NCI-H460 (cell line): ENCODE measurements at places on chromosomes 5 and 9. TPM values are rescaled to one million over a fixed set of nuclear protein-coding genes. Genes with fewer than 3 reads are reported as not detected.

SPINK6 gene
- 0.52 and 0.59 TPM in 2 replicates for total RNA-seq

LEAP2 gene
- total RNA-seq: 1.6 and 1.8 TPM in 2 replicates

LRRC70 gene
- 0.54 and 0.75 TPM in 2 replicates for total RNA-seq

PPP2R2B gene
- not detected in 2 replicates for total RNA-seq

FXN gene
- 15.5 and 17.0 TPM in 2 replicates for total RNA-seq

TAF11L5 gene
- total RNA-seq: not detected in 2 replicates

ORM1 gene
- total RNA-seq: not detected in 2 replicates

TEK gene
- total RNA-seq: not detected in 2 replicates

ADAMTS6 gene
- total RNA-seq: 14.3 and 15.0 TPM in 2 replicates

EGFLAM gene
- 53.0 and 58.8 TPM in 2 replicates for total RNA-seq

DNA sequence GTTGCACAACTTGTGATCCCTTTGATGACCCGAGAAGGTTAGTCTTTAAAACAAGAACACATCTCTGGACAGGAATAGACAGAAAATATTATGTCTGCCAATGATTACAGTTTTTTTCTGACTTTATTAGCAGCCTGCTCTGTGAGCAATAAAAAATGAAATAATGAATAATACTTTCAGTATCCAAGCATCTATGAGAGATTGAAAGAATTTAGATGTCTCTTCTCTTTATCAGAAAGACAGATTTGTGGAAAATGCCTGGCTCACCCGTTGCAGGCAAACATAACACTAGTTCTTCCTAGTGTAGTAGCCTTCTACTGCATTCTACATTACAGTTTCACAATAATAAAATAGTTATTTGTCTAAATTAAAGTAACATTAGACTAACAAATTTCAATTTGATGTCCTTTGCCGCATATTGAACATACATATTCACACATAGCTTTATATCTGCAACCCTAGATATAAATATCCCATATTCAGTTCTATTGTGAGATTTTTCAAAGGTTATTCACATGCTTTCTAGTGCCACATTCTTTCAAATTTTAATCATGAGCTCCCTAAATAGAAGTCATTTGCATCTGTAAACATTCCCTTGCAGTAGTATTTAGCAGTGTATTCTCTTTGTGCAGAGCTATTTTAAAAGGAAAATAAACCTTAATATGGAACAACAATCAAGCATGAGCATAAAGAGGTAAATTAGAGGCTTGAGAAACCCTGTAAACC lies 267.3 kb downstream of the EFNA5 start:
- DNase-seq: no peak

DNA sequence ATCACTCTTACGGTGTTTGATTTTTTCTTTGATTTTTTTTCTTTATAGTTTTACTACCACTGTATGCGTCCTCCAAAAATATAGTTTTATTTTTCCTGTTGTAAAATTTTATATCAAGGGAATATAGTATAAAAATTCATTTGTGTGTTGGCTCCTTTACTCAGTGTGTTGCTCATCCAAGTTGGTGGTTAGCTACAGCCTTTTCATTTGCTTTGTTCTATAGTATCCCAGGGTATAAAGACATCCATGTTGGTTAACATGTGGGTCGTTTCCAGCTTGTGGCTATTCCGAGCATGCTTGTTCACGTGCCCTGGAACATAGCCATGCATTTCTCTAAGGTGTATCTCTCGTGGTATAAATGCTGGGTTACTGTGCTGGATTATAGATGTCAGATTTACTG lies 54.8 kb upstream of the DAB2 start:
- no peak for DNase-seq

GRCh38 chr5:143386725-143387124 lies 16.8 kb downstream of the NR3C1 start:
- DNase-seq: no peak

GRCh38 chr5:54470128-54470527 lies 14.6 kb downstream of the HSPB3 start:
- no peak for DNase-seq

GRCh38 chr9:72586388-72587130 lies 65.2 kb downstream of the TMC1 start:
- DNase-seq: peak; percentile 44

DNA sequence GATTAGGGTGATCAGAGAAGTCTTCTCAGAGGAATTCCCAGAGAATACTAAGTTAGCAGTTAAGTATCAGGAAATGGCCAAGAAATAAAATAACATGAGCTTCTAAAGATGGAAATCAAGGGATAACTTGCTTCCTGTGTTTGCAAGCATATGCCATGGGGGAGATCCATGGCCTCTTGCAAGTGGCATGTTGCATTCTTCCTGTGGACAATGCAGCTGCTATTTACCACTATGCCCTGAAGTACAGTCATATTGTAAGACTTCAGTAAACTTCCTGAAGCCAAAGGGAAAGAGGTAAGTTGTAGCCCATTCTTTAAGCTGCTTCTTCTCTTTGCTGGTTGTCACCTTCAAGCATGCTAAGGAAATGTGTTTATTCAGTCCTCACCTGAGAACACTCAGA lies 154.7 kb upstream of the RUSC2 start:
- no peak for DNase-seq

DNA sequence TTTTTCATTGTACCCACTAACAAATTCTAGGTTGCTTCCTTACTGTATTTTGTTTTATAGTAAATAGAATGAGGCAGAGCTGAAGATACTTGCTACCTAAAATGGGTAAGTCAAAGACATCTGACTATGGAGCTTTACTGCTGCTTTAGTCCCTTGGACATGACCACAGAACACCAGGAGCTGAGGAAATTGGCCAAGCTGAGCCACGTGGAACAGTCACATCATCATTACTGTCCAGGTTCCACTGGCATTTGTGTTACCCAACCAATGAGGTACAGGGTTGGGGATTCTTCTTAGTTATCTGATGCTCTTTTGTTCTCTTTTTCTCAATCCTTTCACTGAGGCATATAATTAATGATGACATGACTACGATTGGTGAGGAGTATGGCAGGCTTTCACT lies 47.1 kb downstream of the SSBP2 start:
- DNase-seq: no peak

- peak; percentile 20 for DNase-seq
These were observed 29.5 kb downstream of the TTC39B start for GRCh38 chr9:15277400-15278090.

DNA sequence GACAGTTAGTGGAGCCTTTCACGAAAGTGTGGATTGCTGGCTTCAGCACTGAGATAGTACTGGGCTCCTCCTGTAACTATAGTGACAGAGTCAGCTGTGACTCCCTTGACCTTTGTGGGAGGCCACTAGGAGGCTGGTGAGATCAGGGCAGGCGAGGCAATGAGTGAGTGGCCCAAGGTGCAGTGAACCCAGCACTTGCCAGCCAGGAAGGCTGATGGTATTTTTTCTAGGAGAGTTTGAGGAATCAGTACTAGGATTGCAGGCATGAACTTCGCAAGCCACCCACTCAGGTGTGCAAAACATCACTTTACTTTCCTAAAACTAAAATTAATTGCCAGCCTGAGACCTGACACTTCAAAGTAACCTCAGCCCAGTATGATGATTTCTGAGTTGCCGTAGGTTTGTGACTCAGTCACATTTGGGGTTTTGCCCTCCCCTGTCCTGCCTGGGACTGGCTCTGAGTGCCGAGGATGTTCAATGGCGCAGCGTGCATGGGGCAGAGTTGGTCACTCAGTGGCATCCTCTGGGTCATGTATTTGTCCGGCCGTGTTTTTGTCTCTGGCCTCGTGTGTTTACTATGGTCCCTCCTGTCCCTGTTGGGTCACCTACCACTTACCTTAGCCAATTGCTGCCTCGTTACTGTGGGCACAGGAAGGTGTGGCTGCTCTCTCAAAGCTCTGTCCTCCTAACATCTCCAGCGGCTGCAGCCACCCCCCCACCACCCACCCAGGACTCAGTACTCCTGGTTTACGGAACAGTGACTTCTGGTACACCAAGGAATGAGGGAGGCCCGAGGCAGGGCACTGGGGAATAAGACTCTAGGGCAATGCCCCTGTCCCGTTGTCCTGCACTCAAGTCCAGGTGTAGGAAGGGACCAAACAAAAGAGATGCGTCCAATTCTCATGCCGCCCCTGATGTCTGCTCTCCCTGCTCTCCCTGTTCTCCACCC lies 67.2 kb downstream of the IL31RA start:
- no peak for DNase-seq

DNA sequence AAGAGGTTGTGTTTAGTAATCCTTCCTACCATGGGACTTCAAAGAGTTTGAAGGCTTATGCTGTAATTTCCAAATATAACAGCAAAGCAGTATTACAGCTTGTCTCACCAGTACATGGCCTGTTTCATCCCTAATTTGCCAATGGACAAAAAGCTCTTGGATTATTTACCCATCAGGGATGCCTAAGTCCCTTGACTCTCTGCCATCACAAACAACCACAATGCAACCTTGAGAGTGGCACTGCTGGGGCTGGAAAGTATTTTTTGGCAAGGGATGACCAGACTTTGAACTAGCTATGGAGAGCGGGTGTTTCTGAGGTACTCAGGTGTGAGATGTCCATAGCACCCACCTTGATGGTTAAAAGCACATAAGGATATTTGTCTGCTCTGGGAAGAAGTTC lies 9.1 kb downstream of the MAMDC2 start:
- DNase-seq: no peak

DNA sequence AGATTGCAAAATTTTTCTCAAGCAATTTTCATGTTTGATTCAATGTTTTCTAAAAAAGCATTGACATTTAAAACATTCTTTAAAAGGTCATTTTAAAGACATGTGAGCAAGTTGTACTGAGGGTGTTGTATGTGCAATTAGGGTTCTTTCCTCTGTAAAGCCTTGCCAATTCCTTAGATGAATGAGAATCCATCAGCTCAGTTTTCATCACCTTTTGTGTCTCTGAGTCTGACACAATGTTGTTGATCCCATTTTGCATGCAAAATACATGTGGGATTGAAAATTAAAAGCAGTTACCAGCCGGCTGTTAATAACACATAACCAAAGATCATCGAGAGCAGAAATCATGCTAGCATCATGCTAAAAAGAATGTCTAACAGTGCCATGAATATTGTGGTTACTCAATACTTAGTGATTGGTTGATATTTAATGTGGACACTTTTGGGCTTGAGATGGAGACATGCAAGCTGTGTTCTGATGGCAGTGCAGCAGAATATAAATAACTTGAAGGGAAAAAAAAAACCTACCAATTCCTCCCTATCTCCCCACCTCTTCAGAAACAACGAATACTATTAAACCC lies 57.7 kb downstream of the FGF10 start:
- DNase-seq: no peak

DNA sequence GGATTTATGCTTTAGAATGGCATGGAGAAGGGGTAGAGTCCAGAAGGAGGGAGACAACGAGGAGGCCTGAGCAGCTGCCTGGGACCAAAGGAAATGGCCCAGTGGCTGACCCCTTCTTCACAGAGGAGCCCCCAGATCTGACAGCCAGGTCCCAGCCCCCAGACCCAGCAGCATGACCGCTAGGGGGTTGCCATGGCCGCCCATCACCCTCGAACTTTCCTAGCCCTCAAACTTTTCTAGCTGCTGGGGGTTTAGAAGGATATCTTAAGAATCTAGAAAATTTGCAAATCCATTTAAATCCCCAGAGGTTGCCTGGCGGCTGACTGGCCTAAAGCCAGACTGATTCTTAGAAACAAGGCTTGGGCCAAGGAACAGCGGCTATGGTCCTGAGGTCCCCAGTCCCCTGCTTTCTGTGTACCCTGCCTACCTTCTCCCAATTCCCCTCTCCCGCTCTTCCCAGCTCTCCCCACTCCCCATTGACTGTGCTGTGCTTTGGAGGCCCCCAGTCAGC lies 972 bp downstream of the PDGFRB start:
- no peak for DNase-seq

- no peak for DNase-seq
These were observed 168.3 kb downstream of the PIK3R1 start for GRCh38 chr5:68383888-68384310.

- no peak for DNase-seq
These were observed 252.3 kb upstream of the HAPLN1 start for GRCh38 chr5:83972909-83973308.

DNA sequence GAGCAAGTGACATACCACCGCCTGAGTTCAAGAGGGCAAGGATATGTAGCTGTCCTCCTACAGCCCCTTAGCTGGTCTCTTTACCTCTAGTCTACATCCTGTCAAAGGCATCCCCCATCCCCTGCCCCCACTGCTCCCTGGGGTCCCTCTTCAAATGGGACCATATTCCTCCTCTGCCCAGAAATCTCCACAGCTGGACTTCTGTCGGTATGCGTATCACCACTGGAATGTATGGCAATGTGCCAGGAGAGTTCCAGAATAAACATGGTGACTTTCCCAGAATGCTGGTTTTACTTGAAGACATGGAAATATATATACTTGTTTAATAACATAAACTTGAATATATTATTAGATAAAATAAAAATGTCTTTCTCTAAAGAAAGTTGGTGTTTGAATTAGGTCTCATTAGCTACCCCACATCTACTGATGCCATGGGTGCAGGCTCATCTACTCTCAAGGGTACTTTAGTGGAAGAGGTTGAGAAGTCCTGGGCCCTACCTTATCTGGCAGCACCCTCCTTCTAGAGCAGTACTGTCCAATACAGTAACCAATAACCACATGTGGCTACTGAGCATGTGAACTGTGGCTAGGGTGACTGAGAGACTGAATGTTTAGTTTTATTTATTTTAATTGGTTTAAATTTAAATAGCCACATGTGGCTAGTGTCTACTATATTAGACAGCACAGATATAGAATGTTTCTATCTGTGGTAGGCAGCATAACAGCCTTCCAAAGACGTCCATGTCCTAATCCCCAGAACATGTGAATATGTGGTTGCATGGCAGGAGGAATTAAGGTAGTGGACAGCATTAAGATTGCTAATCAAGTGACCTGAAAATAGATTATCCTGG lies 181.7 kb upstream of the SLC30A5 start:
- no peak for DNase-seq

DNA sequence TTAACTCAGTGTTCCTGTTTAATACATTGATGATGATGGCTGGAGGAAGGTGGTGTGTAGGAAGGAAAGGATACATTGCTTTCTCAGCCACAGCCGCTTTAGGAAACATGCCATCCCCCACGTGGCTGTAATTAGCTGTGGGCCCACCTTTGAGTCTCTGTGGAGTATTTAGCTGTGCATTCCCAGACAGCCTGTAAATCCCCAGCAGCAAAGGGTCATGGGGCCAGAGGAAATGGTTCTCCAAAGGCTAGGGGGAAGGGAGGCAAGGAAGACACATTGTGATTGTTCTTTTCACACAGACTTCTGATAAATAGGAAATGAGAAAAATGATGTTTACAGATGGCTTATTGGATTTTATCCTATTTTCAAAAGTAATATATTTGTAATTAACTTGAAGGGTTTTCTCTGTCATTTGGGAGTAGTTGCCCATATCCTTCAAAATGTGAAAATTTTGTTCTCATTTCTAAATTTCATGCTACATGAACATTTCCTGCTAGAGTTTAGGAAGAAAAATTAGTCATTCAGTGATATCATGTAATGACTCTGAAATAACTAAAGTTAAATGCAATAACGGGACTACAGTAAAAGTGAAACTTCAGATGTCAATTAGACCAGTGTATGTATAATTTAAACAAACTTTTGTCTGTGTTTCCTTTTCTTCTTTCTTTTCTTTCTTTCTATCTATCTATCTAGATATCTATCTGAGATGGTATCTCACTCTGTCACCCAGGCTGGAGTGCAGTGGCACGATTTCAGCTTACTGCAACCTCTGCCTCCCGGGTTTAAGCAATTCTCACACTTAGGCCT lies 24.3 kb upstream of the F2R start:
- DNase-seq: no peak
